ENCODE measurements at places on chromosomes 16 and 17.

GRCh38 chr16:630249-630814 lies 453 bp upstream of the WFIKKN1 start:
- H3K4me3 ChIP-seq, result no peak overlapping the region
- H3K36me3 ChIP-seq, result no peaks in the 10 kb centered on the region
- H3K27me3 ChIP-seq, result no peaks in the 10 kb centered on the region
- H3K27ac ChIP-seq, result no peak overlapping the region
- no peak for DNase-seq
- peaks cover 6% of the 10 kb centered on the region for H3K4me1 ChIP-seq

DNA sequence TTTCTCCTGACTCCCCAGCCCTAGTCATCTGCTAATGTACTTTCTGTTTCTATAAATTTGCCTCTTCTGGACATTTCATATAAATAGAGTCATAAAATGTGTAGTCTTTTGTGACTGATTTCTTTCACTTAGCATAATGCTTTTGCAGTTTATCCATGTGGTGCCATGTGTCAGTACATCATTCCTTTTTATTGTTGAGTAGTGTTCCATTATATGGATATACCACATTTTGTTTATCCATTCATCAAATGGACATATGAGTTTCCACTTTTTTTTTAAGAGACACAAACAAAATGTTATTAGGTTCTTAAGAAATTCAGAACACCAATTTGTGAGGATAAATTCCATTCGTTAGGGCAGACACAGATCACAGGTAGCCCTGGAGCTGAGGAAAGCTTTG lies 11.0 kb downstream of the DBF4B start:
- no peaks in the 10 kb centered on the region for H3K4me1 ChIP-seq
- no peaks in the 10 kb centered on the region for H3K36me3 ChIP-seq
- DNase-seq, result no peak
- H3K27ac ChIP-seq, result no peak overlapping the region

GRCh38 chr16:70677499-70678120 lies 8.2 kb downstream of the MTSS2 start:
- H3K27ac ChIP-seq, result no peak overlapping the region
- H3K36me3 ChIP-seq, result no peaks in the 10 kb centered on the region
- H3K4me3 ChIP-seq, result no peak overlapping the region
- no peaks in the 10 kb centered on the region for H3K4me1 ChIP-seq
- DNase-seq, result no peak

DNA sequence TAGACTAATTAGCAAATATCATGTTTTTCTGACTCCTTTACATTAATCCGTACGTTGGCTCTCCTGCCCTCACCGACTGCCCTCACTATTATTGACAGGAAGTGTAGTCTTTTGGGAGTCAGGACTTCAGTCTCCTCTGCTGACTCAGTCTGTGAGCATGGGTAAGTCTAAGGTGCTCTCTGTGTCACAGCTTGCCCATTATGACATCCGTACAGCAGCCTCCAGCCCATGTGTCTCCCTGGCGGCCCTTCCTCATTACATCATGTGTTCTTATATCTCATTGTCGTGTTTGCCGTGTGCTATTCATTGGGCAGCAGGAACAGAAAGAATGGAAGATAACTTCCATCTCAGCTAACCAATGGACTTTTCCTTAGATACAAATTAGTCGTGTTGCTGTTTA lies 77.5 kb downstream of the MRTFB start:
- no peak overlapping the region for H3K4me3 ChIP-seq
- H3K27ac ChIP-seq, result no peak overlapping the region
- DNase-seq, result no peak
- no peaks in the 10 kb centered on the region for H3K27me3 ChIP-seq

- DNase-seq, result peak; percentile 31
- peaks cover 29% of the 10 kb centered on the region for H3K4me1 ChIP-seq
- H3K36me3 ChIP-seq, result no peaks in the 10 kb centered on the region
- H3K27ac ChIP-seq, result no peak overlapping the region
- no peak overlapping the region for H3K4me3 ChIP-seq
Measured at GRCh38 chr17:50872710-50873424, 6.7 kb upstream of the TOB1 start.

GRCh38 chr17:61057257-61057656 lies 342.4 kb upstream of the TBX2 start:
- H3K27me3 ChIP-seq, result no peaks in the 10 kb centered on the region
- H3K4me3 ChIP-seq, result no peak overlapping the region
- no peak overlapping the region for H3K27ac ChIP-seq
